NCI-H1436 (cell line): ENCODE measurements at places on chromosomes 1 and 21.

DNA sequence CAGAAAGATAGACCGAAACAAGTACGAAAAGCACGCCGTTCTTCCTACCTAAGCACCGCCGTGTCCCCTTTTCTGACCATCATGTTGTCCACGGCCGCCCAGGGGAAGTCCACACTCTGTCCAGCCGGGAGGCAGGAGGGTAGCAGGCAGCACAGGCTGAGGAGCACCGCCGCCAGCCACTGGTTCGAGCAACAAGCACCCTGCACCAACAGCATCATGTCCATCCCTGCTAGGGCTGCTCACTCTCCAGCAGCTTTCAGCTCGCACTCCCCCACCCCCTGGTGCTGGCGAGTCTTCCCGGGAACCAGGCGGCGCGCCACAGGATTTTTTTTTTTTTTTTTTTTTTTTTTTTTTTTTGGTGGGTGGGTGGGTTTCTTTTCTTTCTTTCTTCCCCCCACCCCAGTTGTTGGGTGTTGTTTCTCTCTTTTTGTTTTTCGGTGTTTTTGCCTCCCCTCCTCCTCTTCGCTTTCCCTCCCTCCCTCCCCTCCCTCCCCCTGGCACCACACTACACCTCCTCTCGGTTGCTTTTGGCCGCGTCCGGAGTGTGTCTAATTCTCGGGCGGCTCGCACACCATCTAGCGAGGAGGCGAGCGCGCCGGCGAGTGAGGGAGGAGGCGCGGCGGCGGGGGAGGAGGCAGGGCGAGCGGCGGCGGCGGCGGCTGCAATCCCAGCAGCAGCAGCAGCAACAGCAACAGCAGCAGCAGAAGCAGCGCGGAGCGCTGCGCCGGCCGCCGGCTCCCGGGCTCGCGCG is at the start of gene NEGR1:
Gene NEGR1, minus strand, starts transcription at position 269 of the 751 bp plus-strand sequence.
- DNase-seq: peak; percentile 87

DNA sequence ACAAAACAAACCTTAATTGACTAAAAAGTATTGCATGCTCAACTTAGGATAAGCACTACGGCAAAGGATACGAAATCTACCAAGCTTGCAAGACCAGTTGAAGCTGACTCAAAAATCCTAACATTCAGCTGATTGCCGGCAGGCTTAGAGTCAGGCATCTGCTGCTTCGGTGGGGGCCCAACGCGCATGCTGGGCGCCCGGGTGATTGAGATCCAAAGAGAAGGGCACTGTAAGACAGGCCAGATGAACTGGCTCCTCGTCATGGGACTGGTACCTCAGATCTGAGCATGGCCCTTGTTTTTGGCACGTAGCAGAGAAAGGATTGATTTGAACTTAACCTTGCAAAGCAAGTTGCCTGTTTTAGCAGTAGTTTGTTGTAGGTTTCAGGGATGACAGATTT is 86.6 kb downstream of the PRDM2 start:
- DNase-seq: no peak

DNA sequence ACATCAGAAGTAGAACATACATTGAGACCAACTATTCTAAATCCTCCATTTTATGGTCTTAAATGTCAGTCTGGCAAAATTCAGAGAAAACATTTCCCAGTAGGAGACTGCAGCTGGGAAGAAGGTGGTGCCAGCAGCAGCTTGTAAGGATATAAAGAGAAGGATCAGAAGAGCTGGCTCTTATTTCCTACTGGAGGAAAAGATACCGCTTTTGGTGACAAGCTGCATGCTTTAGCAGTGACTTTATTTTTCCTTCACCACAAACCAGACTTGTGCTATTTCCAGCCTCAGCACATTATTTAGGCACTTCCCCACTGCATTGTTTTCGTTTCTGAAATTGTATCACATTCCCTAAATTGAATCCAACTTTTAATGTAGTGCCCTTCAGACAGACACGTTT is 28.4 kb downstream of the RNF11 start:
- no peak for DNase-seq

DNA sequence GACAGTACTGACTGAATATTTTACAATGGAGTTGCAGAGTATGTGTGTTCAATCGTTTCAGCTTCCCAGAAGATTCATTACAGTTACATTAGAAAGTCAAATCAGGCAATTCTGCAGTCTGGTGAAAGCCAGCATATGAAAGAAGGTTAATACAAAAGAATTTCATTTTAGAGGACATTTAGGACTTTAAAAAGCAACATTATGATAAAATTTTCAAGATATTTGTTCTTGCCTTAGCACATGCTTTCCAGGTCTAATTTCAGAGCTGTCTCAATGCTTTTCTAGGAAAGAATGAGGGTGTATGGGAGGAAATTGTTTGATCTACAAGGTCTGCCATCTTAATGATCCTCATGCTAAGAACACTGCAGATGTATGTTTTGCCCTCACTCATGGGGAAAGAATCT is 63.2 kb downstream of the RERE start:
- DNase-seq: no peak

- no peak for DNase-seq
Measured at GRCh38 chr21:44548922-44549321, 2.4 kb downstream of the KRTAP10-2 start.

- no peak for DNase-seq
Measured at GRCh38 chr1:58722414-58722813, 22.6 kb upstream of the MYSM1 start.

DNA sequence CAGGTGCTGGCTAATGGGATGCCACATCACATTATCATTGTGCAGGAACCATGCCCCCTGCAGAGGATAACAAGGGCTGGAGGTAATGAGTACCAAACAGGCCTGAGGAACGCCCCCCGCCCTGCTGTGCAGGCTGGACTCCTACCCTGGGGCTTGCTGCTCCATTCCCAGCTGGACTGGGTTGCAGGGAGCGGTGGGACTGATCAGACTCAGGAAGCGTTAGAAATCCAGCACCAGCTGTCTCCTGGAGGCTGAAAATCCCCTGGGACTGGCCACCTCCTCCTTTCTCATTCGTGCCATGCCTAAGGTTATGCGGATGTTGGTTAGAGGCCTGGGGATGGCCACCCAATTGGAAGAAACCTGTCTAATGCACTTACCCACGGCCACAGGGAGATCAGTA is 36.9 kb upstream of the POU3F1 start:
- no peak for DNase-seq

DNA sequence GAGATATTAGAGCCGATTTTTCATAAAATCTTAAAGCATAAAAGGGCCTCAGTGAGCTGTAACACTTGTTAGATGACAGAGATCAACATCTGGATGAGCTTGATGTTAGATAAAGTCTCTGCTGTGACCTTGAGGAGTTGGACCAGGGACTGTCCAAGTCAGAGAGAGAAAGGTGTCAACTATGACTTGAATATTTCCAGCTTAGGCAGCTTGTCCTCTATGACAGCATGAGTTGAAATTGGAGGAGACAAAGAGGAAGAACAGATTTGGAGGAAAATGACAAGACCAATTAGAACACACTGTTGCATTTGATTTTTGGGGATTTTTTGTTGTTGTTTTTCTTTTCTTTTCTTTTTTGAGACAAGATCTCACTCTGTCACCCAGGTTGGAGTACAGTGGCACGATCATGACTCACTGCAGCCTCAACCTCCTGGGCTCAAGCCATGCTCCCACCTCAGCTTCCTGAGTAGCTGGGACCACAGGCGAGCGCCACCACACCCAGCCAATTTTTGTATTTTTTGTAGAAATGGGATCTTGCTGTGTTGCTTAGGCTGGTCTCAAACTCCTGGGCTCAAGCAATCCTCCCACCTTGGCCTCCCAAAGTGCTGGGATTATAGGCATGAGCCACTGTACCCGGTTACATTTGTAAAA is 35.3 kb upstream of the CLIC4 start:
- no peak for DNase-seq

GRCh38 chr21:39386194-39386593 is 37.3 kb upstream of the HMGN1 start:
- no peak for DNase-seq

DNA sequence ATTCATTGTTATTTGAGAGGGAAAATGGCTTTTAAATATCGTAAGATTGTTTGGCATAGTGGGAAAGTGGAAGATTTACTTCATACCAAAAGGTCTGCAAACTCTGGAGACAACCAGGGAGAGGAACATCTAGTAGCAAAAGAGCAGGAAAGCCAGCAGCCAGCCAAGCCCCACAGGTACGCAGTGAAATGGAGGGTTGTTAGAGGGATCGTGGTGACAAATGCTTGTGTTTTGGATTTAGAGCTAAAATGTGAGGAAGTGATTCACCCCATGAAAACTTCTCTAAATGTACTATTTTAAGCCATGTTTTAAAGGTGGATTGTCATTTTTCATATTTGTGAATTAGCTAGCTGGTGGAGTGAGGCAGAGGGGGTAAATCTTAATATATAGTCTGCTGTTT is 69.3 kb downstream of the RPS6KC1 start:
- DNase-seq: no peak

GRCh38 chr1:118812555-118812954 is 175.6 kb downstream of the TBX15 start:
- DNase-seq: no peak

GRCh38 chr1:179823693-179824092 is 53.9 kb downstream of the TOR1AIP2 start:
- no peak for DNase-seq

- no peak for DNase-seq
Measured at GRCh38 chr1:161905269-161905884, 118.3 kb downstream of the OLFML2B start.

DNA sequence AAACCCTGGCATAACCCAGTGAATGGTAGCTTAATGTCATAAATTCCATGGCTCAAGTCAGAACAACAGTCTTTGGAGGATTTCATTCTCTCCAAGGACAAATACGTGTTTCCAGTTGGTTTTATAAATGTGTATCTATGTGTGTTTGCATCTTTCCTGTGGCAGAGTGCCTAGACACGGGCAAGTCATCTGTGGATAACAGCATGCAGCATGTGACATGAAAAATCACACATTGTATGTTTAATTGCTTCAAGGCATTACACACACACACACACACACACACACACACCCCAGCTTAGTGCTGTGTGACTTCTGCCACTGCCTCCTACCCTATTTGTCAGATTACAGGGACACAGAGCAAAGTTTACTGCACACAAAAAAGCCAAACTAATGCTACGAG is 68.2 kb upstream of the SSX2IP start:
- no peak for DNase-seq

DNA sequence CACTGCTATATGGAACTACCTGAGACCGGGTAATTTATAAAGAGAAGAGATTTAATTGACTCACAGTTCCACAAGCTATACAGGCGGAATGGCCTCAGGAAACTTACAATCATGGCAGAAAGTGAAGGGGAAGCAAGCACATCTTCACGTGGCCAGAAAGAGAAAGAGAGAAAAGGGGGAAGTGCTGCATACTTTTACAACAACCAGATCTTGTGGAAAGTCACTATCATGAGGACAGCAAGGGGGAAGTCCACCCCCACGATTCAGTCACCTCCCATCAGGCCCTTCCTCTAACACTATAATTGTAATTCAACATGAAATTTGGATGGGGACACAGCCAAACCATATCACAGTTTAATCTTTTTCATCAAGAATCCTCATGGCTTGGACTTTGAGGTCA is 339.2 kb upstream of the AJAP1 start:
- no peak for DNase-seq

DNA sequence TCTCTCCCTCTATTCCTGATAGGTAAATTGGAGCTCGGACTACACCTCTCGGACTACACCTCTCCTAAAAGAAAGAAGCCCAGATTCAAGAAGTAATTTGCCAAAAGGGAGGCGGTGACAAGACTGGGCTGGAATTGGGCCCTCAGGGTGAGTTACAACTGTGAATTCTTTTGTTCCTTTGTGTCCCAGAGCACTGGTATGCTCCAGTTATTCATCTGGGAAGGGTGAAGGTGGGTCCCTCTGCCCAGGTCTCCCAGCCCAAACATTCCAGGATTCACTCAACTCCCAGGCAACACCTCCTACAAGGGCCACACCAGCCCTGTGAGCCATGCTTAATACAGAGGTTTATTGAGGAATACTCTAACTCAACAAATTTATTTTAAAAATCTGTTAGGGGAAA is 69.2 kb downstream of the LMX1A start:
- DNase-seq: no peak

DNA sequence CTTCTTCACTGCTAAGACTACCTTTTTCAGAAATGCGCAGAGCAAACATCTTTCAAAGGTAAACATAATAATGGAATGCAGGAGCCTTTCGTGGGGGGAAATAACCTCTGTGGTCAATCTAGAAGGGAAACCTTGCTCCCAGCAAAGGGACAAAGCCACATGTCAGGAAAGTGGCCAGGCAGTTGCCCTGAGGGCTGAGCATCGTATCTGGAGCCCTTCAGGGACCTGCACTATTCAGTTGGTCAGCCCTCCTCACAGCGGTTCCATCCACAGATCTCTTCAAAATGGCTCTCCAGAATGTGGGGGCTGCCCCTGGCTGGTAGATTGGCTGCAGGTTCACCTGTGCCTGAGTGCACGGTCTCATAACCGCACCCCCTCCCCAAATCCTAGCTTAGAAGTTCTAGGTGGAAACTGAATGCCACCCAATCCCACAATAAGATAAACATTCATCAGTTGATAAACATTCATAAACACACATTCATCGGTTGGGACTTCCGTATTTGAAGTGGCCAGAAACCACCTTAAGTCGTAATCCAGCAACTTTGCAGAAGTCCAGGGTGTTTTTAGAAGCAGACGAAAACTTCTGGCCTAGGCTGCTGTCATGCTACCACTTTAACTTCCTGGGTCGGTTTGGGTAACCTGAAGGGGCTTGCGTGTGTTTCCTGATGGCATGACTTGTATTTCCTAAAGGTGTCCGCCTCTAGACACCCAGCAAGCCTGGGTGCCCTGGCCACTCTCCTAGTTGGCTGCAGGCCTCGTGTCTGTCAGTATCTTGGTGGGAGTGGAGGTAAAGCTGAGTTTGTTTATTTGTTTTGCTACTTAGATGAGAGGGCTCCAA is 50.5 kb downstream of the RASSF5 start:
- DNase-seq: no peak

DNA sequence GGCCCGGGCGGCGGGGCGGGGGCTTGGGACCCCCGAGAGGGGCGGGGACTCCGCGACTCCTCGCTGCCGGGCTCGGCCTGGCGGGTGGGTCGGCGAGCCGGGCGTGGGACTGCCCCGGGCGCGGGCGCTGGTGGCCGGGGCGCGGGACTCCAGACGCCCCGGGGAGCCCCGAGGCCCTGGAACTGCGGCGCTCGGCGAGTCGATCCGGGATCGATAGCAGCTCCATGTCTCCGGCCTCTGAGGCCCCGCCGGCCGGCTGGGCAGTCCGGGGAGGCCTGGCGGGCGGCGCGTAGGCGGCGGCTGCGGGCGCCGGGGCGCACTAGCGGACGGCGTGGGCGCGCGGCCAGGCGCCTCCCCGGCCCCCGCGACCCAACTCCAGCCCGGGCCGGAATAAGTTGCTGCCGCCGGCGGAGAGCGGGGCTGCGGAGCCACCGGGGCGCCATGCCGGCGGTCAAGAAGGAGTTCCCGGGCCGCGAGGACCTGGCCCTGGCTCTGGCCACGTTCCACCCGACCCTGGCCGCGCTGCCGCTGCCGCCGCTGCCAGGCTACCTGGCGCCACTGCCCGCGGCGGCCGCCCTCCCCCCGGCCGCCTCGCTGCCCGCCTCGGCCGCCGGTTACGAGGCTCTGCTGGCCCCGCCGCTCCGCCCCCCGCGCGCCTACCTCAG is 400 bp downstream of the SAMD11 start:
- DNase-seq: no peak

- no peak for DNase-seq
Measured at GRCh38 chr1:183970516-183971300, 66.8 kb downstream of the COLGALT2 start.
